ENCODE measurements at places on chromosomes 12 and 14.

DNA sequence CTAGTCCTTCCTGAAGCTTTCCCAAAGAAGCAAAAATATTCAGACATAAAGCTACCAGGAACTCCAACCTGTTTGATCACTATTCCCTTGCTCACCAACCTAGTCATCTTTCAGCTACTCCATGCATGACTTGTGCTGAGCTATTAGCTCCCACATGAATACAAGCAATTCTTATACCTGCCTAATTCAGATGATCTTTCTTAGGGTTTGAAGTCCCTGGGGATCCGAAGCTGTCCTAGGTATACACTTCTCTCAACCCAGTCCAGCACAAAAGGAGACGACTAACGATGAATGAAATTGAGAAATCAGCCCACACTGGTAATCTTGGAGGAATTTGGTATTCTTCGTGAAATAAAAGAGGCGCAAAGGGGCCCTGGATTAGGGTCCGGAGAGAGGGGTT lies 631 bp upstream of the PTGR2 start:
- DNase-seq: no peak

GRCh38 chr14:52272375-52272774 lies 4.9 kb downstream of the PTGDR start:
- DNase-seq: peak; percentile 53

GRCh38 chr12:121250359-121250758 lies 40.4 kb downstream of the P2RX4 start:
- no peak for DNase-seq

DNA sequence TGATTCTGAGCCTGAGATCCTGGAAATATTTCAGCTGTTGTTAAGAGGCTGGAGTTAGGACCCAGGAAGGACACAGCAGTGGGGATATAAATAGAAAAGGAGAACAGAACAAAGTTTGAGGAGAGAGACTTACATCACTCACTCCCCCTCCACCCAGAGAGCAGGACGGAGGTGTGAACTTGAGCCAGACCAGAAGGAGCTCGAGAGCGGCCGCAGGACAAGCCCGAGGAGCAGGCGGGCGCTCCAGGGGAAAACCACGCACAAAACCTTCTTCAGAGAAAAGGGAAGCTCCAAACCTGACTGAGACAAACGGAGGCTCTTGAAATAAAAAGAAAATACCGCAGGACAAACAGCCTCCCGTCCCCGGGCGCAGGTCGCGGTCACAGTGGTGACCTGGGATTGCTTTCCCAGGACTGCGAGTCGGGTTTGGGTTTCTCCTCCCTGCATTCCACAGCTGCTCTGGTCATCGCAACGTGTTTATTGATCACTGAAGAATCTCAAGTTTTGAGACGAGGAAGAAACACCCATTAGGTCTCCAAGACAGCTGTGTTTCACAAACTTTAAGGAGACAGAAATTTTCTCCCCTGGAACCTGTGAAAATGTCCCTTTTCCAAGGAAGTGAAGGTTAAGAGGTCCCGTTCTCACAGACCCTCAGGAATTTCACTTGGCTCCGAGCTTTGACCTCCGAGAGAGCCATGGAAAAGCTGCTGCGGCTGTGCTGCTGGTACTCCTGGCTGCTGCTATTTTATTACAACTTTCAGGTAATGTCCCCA lies at the start of gene ADGRD1:
ADGRD1 (plus strand) TSS at position 137 of the 773 bp plus-strand sequence; CDS start at position 696, 559 bp downstream.
- DNase-seq: no peak

DNA sequence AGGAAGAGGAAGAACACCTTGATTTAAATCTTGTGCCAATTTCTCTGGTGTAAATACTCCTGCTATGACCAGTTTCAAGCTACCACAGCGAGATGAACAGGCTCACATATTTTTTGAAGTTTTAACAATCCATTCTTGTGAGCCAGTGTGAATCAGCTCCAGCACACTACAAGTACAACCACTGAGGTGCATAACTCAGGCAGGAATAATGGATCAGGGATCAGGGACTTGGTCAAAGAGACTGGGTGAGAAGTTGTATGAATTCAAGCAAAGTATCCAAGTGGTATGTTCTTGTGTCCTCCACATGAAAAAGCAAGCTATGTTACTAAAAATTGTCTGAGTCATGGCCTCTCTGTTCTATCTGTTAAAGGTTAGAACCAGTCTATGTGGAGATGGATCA lies 35.2 kb upstream of the KITLG start:
- no peak for DNase-seq

DNA sequence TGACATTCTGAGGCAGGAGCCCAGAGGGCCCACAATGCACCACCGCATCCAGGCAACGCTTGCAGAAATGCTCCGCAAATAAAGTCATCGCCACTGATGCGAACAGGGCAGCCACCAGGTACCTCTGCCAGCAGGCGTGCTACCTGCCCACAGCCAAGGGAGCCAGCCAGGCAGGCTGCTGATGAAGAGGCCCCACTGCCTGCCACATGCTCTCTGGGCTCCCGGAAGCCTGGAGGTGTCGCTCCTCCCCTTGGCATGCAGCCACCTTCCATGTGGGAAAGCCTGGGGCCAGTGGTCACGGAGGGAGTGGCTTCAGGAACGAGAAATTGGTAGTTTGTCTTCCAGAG lies 14.7 kb downstream of the GPR132 start:
- no peak for DNase-seq

DNA sequence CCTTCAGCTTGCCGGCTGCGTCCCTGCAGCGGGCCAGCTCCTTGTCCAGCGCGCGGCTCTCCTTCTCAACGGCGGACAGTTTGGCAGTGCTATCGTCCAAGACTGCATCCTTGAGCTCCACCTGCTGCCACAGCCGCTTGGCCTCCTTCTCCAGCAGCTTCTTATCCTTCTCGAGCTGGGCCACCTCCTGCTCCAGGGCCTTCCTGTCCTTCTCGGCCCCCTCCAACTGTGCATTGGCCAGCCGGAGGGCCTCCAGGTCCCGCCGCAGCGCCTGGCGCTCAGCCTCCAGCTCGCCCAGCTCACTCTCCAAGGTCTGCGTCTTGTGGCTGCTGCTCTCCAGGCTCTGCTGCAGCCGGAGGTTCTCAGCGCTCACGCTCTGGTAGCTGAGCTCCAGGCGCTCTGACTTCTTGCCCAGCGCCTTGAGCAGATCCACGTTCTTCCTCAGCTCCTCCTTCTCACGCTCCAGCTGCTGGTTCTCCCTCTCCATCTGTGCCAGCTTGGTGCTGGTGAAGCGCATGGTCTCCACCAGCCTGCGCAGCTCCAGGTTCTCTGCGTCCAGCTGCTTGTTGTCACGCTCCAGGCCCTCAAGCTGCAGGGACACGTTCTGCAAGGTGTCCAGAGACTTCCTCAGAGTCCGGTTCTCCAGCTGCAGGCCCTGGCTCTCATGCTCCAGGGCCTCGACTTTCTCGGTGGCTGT lies 68.8 kb upstream of the GPR68 start:
- no peak for DNase-seq

DNA sequence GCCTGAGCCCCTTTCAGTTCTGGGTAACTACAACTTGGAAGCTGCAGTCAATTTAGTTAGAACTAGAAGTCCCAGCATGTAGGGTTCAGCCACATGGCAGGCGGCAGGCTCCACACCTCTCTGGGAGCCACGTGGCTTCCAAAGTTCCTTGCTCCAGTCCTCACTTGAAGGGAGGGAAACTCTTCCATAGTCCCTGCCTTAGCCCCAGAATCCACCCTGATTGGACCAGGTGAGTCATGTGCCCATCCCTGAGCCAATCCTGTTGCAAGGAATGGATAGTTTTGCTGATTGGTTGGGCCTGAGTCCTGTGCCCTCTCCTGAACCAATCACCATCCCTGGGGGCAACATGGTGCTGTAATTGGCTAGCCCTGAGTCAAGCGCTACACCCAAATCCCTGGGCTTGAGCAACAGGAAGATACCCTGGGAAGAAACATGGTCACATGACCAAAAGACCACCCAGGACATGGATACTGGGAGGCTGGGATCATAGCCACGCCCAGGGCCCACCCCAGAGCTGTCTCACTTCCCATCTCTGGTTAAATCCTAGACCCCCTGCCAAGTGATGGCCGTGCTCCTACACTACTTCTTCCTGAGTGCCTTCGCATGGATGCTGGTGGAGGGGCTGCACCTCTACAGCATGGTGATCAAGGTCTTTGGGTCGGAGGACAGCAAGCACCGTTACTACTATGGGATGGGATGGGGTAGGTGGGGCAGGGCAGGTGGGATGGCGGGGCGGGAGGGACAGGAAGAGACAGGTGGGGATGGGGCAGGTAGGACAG lies 154.7 kb downstream of the ADGRD1 start:
- DNase-seq: no peak

DNA sequence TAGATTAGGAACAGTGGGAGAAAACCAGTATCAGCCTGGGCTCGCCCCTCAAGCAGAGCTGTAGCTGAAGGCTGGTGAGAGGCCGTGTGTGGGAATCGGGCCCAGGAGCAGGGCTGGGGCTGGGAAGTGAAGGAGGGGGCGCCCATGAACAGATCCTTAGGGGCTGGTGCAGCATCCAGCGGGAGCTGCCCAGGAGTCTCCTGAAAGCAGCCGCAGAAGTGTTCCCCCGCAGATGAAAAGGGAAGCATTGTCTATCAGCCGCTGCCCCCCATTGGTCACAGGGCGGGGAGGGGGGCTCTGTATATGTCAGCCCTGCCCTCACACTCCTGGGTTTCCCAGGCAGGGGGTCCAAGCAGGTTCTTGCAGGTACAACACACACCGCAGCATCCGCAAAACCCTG lies 15.6 kb upstream of the RFLNA start:
- no peak for DNase-seq

DNA sequence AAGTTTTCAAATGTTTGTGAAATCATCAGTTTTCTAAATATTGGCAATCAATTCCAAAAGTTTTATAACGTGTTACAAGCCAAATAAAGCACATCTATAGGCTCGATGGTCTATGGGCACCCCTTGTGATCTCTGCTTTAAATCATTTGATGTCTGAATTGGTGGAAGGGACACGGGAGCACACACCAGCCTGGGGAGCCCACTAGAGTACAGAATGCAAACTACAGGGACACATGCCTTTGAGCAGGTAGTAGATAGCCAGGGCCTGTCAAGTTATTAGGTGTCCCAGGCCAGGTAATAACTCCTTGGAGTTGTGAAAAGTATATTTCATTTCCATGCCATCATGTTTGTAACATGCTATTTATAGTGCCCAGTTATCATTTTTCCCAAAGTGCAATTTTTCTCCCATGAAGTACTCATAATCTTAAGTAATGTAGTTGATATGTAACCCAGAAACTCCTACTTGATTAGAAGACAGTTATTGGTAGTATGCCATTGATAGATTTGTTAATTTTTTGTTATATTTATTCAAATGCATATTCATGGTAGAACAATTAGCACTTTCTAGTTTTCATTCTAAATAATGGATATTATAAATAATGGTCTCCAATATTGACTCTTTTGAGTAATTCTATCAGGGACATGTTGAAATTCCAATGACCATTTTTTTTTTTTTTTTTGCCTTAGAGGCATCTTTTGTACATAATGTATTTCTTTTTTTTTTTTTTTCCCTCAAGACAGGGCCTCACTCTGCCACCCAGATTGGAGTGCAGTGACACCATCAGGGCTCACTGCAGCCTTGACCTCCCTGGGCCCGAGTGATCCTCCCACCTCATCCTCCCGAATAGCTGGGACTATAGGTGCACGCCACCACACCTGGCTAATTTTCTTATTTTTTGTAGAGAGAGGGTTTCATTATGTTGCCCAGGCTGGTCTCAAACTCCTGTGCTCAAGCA lies 96.9 kb upstream of the FGD4 start:
- DNase-seq: peak; percentile 28

All from endothelial cell (in vitro differentiated cells).